ENCODE measurements at places on chromosomes 3 and 15.

GRCh38 chr3:62003835-62004234 is 369.5 kb downstream of the FEZF2 start:
- DNase-seq: no peak

DNA sequence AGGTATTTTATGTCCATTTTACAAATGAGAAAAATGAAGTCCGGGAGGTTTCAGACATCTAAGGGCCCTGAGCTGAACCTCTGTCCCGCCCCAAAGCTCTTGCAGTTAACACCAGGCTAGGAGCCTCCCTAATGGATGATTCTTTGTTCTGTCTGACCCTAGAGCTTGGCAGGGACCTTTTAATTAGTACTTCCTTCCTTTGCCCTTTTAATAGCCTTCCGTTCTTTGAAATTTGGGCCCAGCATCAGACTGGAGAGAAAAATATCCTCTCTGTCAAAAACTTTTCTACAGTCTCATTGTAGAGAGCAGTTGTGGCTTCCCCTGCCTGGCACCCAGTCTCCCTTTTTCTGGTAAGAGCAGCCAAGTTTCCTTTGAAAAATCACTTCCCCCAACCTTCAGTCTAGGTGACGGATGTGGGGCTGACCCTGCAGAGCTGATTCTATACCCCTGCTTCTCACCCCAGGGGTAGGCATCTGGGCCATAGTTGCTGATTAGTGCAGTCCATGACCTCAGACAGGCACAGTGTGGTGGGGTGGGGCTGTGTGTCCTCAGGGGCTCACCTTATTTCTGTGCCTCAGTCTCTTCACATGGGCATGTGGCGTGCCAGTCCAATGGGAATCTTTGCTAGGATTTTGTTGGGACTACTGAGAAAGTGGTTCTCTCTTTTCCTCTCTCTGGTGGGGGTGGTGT is 220.4 kb downstream of the ADAMTS9 start:
- no peak for DNase-seq

DNA sequence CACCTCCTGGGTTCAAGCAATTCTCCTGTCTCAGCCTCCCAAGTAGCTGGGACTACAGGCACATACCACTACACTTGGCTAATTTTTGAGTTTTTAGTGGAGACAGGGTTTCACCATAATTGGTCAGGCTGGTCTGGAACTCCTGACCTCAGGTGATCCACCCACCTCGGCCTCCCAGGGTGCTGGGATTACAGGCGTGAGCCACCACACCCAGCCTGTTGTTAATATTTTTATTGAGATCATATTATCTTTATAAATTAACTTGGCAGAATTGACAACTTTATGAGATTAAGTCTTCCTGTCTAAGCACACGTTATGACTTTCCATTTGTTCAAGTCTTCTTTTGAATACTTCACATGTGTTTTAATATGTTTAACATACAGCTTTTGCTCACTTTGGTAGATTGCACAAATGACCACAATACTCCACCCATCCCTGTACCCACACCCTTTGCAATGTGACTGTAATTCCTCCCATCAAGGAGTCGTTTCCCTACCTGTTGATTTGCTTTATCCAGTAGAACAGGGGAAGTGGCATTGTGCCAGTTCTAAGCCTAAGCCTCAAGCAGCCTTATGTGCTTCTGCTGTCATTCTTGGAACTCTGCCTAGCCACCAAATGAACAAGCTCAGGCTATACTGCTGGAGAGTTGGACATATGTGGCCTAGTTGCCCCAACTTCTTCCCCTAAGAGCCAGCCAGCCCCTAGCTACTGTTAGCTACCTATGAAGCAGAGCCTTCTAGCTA is 8.2 kb downstream of the XYLB start:
- DNase-seq: no peak

GRCh38 chr15:66716656-66717020 is 14.6 kb downstream of the SMAD6 start:
- DNase-seq: no peak

GRCh38 chr3:179322286-179323196 is at the start of gene ZNF639:
ZNF639 (plus strand) TSS chr3:179323031; CDS start chr3:179328294, 5,263 bp downstream.
- peak; percentile 68 for DNase-seq

- DNase-seq: no peak
Observed at GRCh38 chr3:147945968-147946519, 536.9 kb downstream of the ZIC1 start.

- DNase-seq: no peak
Observed at GRCh38 chr15:36961956-36962355, 138.4 kb downstream of the MEIS2 start.

DNA sequence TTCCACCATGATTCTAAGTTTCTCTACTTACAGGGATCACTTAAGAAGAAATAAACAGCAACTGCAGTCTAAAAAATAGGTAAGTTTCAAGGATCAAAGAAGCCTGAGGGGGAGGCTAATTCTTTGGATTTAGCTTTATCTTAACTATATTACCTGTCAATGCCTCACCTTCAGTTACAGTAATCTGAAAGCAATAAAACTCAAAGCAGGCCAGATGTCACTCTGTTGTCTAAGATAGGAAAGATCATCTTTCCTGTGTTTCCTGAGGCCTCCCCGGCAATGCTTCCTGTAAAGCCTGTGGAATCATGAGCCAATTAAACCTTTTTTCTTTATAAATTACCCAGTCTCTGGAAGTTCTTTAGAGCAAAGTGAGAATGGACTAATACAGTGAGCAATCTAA is 60.2 kb downstream of the NPTN start:
- no peak for DNase-seq

DNA sequence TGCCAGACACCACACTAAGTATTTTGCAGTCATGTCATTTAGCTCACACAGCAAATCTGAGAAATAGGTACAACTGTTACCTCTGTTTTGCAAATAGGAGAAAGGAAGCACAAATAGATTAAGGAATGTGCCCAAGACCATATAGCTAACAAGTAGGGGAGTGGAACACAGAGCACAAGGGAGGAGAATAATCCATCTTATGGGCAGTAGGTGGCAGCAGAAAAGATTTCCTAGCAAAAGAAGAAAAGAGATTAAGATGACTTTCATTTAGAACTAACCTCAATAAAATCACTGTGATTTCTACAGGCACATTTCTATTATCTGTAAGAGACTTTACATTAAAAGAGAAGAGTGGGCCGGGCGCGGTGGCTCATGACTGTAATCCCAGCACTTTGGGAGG is 49.1 kb downstream of the NR1I2 start:
- no peak for DNase-seq

GRCh38 chr3:37803726-37804469 is 57.8 kb upstream of the CTDSPL start:
- no peak for DNase-seq

All from stimulated activated CD8-positive, alpha-beta memory T cell treated with anti-CD3 and anti-CD28 coated beads, Interleukin-4, amount 100 ng/mL, for 1 hour (primary cell).